A549 (cell line): ENCODE measurements at places on chromosomes 3 and 15. TPM values are rescaled to one million over a fixed set of nuclear protein-coding genes. Genes with fewer than 3 reads are reported as not detected.
A peak's percentile ranks its signal among the peaks of the same experiment; 100 is the strongest.

The FSIP1 gene
- 0.71 to 0.90 TPM (median 0.80 TPM) in 3 replicates for polyA plus RNA-seq

The MYH15 gene
- 0.81 to 2.4 TPM (median 1.7 TPM) in 3 replicates for polyA plus RNA-seq

The SIDT1 gene
- 0.25 to 0.43 TPM (median 0.25 TPM) in 3 replicates for polyA plus RNA-seq

The AQP9 gene
- polyA plus RNA-seq, result not detected in 3 replicates

The SKOR1 gene
- polyA plus RNA-seq, result 0.04 to 0.11 TPM (median 0.05 TPM) in 3 replicates

The SEMA5B gene
- polyA plus RNA-seq, result 0.03 to 0.04 TPM (median 0.03 TPM) in 3 replicates

The CLSTN2 gene
- polyA plus RNA-seq, result 0.03 to 0.05 TPM (median 0.04 TPM) in 3 replicates

The KBTBD8 gene
- 0.53 to 0.66 TPM (median 0.61 TPM) in 3 replicates for polyA plus RNA-seq

The UBE2E1 gene
- polyA plus RNA-seq, result 151 to 156 TPM (median 151 TPM) in 3 replicates

The SEMA3G gene
- polyA plus RNA-seq, result 0.13 to 0.24 TPM (median 0.13 TPM) in 3 replicates

The REC114 gene
- not detected in 3 replicates for polyA plus RNA-seq

The SMAD6 gene
- 40.5 to 46.7 TPM (median 46.6 TPM) in 3 replicates for polyA plus RNA-seq

GRCh38 chr15:77915261-77915960 is 162.1 kb downstream of the TBC1D2B start:
- no peak for DNase-seq

GRCh38 chr3:64084640-64085039 is 61.3 kb upstream of the PSMD6 start:
- DNase-seq, result peak; percentile 96

DNA sequence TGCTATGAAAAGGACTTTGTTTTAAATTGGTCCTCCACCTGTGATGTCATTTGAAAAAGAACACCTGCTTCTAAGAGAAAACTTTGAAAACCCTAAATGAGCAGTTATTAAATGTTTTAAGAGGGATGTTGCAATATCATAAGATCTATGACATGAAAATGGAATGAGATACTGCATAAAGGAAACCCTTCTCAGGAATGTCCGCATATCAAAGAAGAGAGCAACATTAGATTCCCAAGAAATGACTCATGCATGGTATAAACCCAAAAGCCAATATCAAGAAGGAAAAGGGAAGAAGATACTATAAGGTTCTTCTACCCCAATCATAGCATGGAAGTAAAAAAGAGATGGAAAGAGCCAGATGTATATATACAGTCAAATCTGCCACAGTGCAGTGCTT is 627.5 kb upstream of the LMCD1 start:
- DNase-seq, result no peak

DNA sequence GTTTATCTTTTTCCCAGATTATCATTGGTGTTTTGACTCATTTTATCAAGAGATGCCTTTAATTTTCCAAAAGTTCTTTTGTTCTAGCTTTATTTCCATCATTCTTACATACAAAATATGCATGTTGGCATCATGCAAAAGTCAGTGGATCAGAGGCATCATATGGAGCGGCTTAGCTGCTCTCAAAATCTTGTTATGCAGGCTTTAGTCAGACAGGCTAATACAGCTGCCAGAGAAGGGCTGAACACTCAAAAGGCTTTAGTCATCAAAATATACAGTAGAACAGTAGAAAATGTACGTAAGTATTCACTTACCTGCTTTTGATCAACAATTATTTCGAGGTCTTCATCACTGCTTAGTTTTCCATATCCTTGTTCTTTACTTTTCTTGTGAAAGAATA is 65.5 kb downstream of the PEX5L start:
- DNase-seq, result no peak

DNA sequence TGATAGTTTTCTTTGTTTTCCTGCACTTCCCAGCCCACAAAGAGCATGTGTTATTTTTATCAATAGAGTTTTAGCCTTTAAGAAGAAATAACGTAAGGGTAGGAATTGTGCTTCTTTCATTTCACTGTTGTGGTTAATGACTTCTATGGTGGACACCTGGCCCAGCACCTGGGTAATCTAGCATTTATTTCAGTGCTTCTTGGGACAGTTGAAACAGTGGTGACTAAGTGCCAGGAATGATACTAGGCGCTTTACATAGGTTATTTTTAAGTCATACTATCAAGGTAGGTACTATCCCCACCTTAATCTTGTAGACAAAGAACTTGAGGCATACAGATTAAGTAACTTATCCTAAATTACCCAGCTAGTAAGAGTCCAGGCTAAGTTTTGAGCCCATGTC is 243.8 kb downstream of the SOX2 start:
- DNase-seq, result no peak

- no peak for DNase-seq
These were observed 210.8 kb downstream of the RPLP1 start for GRCh38 chr15:69663441-69663840.

DNA sequence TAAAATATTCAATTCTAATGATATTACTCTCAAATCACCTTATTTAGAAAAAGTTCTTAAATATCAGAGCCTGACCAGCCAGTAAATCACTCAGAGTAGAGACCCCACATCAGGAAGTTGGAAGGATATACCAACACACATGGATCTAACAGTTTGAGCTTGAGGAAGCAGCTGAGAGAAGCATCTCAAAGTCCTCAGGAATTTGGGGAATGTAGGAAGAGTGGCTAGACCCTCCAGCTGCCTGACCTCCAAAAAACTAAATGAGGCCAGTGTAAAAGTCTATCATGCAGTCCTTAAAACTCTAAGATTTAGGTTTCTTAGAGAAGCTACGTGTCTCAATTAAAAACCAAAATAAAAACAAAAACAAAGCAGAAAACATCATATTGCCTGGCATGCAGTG is 55.4 kb downstream of the SETD2 start:
- no peak for DNase-seq

- peak; percentile 76 for DNase-seq
These were observed 376 bp downstream of the KPNA4 start for GRCh38 chr3:160564949-160565441.

GRCh38 chr15:78312957-78313356 is 13.5 kb upstream of the SKIC8 start:
- no peak for DNase-seq

GRCh38 chr15:28885630-28886430 is at the start of gene APBA2:
Gene APBA2, plus strand, starts transcription at chr15:28885974. Its CDS starts 167,911 bp downstream, at chr15:29053885.
- DNase-seq, result peak; percentile 55

DNA sequence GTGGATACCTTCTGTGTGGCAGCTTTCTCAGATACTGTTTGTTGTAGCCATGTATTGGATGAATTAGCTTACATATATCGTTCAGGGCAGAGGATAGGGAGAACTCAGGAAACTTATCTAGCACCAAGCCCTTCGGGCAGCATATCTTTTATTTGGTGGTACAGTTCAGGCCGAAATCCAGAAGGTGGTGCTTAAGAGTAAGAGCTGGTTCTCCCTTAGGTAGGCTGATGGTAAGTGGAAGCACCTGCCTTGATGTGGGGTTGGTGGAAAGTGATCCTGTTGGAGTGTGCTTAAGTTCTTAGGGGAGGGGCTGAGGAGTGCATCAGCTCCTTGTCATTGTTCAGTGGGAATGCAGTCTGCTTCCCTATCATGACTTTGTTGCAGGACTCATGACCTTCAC is 187.5 kb downstream of the DOCK3 start:
- DNase-seq, result no peak

DNA sequence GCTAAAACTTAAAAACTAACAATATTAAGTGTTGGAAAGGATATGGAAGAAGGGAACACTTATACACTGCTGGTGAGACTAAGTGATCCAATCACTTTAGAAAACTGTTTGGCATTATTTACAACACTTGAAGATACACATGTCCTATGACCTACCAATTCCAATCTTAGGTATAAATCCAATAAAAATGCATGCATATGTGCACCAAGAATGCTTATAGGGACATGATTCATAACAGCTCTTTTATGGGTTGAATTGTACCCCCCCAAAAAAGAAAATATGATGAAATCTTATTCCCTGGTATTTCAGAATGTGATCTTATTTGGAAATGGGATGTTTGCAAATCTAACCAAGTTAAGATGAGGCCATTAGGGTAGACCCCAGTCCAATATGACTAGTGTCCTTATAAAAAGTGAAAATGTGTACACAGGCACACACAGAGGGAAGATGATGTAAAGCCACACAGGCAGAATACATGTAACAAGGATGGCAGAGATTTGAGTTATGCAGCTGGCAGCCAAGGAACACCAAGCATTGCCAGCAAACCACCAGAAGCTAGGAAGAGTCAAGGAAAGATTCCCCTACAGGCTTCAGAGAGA is 15.3 kb downstream of the CCR8 start:
- DNase-seq, result no peak

DNA sequence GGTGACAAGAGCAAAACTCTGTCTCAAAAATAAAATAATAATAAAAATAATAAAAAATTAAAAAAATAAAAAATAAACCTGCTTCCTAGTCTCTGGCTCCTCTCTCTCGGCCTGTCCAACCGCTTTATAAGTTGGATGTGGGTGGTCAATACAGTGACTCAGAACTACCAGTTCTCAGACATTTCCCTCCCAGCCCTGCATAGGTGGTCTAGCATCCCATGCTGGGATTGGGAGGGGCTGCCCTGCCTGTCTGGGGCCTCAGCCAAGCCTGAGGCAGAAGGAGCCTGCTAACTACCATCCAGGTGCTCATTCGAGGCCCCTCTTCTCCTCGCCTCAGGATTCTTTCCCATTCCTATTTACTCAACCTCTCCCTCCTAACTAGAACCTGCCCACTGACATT is 33.3 kb upstream of the BLM start:
- no peak for DNase-seq

DNA sequence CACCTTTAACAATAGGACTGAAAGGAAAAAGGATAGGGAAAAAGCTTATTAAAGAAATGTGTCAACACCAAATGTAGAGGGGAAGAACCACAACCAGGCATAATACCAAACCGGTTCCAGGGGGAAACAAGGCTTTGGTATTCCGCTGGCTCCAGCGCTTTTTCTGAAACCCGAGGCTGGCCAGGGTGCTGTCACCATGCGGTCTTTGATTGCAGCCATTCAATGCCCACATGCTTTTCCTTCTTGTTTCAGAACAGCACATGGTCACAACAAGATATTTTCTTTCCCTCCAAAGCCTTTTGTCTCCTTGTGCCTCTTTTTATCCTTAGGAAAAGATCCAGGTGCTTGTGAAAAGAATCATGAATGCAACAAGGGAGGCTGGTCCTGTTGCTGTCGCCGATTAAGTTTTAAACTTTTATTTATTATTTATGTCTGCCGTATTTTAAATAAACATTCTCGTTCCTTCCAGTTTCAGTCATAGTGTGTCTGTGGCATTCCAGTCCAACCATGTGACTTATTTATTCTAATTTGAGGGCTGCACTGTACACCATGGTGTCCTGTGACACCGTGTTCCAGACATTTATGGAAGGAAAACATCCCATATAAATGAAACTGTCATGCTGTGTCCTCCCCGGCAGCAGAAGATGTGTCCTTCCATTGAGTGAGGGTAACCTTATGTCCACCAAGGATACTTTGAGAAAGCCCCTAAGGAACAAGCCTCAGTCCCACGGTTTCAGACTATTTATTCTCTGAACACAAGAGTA is 41.1 kb downstream of the CCK start:
- DNase-seq, result no peak

DNA sequence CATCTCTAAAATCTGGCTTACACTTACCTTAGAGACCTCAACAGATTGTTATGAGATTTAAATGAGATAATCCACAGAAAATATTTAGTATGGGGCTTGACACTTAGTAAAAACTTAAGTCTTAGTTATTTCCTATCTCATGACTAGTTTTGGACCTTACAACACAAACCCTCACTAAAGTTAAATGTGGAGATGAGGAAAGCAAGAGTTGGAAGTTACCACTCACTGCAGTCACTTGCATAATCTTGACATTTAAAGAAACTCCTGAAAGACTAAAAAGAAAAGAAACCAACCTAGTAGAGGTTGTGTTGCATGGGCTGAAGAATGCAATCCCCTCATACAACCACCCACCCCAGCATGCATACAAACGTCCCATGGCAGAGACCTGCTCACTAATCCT is 40.1 kb downstream of the ITGB5 start:
- DNase-seq, result no peak

GRCh38 chr3:141763088-141763750 is at the start of gene GRK7:
Gene GRK7, plus strand, starts transcription at chr3:141763408. Its CDS starts 14,877 bp downstream, at chr3:141778285.
- DNase-seq, result no peak

GRCh38 chr15:101451846-101452245 is 37.7 kb downstream of the PCSK6 start:
- DNase-seq, result no peak

DNA sequence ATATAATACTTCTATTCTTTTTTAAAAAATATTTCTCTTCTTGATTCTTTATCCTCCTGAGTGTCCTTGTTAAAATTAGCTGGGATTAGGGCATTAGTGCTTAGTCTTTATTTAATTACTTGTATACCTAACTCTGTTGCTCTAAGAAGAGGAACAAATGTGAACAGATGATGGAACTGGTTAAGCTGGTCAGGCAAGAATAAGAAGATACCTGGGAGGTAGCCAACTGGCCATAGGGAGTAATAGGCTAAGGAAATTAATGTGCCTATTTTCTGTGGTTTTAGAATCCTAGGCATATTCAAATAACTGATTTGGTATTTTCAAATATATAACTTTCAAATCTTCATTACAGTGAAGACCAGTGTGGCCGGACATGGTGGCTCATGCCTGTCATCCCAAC is 54.4 kb downstream of the EIF3J start:
- DNase-seq, result no peak
